AML-193 (cell line): ENCODE measurements at places on chromosomes 16 and 17.

DNA sequence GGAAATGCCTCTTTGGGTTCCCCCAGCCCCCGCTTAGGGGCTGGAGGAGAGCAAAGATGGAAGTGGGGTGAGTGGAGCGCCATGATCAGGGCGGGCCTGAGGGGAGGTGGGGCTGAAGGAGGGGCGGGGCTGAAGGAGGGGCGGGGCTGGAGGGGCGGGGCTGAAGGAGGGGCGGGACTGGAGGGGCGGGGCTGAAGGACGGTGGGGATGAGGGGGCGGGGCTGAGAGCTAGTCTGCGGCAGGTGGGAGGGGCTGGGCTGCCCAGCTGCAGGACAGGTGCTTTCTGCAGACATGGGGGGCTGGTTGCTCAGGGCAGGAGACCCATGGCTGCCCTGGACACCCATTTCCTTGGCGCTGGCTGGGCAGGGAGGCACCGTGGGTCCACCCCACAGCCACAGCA, 39.1 kb upstream of the PABPN1L start:
- DNase-seq = no peak

DNA sequence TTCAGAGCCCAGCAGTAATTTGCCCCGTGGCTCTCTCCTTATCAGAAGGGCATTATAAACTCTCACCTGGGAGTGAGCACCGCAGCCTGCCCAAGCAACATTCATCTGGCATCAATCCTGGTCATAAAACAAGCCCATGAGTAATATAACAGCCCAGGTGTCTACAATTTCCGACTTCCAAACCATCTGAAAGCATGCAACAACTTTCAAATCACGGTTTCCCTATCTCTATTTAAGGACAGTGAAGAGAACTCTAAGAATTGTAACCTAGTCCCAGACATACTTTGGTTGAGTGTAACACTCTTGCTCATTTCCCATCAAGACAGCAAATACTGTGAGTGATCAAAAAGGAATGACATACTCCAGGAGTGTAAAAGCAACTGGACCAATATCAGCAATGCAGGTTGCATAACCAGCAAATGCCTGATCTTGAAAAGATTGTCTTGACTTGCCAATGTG, 487.4 kb upstream of the SOX9 start:
- no peak for DNase-seq

GRCh38 chr17:80364091-80364691, 50.8 kb upstream of the ENDOV start:
- DNase-seq = no peak

GRCh38 chr16:16144416-16144815, 78.9 kb downstream of the ABCC6 start:
- no peak for DNase-seq

- DNase-seq = no peak
Measured at GRCh38 chr16:27408012-27408601, 6.1 kb downstream of the IL21R start.

- no peak for DNase-seq
Measured at GRCh38 chr16:14438256-14438655, 191.8 kb downstream of the PARN start.

DNA sequence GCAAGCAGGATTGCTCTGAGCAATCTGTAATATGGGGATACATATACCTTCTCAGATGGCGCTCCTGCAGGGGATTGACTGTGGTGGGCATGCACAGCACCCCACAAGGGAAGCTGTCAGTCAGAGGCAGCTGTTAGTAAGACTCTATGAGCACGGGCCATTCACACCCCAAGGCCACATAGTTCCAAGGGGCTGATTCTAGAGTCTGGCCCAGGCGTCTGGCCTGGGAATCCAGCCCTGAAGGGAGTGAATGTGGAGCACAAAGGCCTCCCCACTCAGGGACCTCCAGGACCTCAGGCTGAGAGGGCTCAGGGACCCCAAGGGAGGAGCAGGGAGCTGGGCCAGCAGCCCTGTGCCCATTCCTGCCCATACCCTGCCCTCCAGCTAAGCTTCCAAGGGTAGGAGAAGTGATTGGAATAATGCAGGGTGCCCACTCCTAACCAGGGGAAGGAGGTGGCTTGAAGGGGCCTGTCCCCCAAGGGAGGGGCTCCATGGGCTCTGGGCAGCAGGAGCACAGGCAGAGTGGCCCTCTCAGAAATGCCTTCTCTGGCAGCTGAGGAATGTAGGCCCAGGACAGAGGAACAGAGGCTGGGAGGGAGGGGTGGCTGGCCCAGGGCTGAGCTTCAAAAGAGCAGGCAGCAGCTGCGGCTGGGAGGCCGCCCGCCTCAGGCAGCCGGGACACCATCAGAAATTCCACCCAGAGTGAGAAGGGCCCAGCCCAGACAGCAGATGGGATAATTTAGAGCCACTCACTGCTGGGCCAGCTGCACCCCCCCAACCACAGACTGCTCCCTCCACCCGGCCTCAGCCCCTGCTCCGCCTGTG, 48.9 kb upstream of the MRPS23 start:
- DNase-seq = no peak

DNA sequence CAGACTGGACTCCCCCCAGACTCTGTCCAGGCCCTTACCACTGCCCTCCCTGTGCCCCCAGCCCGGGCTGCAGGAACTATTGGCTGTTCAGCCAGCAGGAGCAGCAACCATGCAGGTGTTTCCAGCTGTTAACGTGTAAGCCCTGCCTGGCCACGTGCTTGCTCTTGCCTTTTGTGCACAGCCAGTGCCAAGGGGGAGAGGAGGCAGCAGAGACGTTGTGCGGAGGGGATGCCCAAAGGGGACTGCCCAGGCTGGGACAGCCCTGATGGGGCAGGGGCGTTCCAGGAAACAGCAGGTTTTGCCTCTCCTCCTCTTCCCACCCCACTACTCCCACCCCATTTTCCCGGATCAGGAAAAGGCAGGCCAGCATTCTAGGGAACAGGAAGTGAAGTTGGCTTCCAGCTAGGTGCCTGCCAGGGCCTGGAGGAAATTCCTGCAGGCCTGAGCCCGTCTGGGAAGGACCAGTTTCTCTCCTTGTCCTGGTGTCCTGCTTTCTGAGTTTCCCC, 16.7 kb upstream of the LASP1NB start:
- no peak for DNase-seq

DNA sequence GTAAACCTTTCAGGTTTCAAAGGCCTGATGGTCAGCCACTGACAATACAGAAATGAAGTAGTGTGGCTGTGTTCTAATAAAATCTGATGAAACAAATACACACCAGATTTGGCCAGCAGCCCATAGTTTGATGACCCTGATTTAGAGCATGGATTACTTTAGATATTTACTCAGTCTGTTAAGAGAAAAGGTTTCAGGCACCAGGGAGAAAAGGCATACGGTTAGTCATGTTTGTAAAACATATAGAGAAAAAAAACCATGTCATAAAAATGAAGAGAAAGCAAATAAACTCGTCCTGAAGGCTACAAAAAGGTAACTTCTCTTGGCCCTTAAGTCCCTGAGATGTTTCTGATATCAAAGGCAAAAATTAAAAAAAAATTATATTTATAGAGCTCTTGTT, 112.1 kb downstream of the ADAMTS18 start:
- DNase-seq = no peak

DNA sequence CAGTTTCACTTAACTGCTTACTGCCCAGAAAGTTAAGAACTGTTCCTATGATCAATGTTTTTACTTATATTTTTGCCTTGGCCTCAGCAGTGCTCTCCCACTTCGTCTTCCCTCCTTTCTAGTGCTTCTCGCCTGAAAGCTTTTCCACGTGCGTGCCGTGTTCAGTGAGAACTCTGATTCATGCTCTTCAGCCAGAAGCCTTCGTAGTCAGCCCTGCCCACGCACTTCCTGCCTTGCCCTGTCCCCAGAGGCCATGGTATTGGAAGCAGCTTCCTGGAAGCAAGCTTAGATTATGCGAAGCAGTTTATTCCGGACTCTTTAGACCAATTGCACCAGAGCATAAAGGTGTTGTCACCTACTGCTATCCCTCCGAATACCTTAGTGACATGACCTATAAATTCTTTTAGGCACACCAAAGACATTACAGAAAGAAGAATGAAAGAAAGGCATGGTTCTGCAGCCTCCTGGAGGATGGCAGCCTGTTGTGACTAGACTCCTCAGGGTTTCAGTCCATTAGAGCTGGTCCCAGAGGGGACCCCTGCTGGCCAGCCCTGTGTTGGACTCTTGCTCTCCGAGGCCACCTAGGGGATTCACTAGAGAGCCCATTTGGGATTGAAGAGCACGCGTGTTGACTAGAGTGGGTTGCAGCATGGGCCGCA, 105.2 kb downstream of the RPTOR start:
- peak; percentile 13 for DNase-seq

DNA sequence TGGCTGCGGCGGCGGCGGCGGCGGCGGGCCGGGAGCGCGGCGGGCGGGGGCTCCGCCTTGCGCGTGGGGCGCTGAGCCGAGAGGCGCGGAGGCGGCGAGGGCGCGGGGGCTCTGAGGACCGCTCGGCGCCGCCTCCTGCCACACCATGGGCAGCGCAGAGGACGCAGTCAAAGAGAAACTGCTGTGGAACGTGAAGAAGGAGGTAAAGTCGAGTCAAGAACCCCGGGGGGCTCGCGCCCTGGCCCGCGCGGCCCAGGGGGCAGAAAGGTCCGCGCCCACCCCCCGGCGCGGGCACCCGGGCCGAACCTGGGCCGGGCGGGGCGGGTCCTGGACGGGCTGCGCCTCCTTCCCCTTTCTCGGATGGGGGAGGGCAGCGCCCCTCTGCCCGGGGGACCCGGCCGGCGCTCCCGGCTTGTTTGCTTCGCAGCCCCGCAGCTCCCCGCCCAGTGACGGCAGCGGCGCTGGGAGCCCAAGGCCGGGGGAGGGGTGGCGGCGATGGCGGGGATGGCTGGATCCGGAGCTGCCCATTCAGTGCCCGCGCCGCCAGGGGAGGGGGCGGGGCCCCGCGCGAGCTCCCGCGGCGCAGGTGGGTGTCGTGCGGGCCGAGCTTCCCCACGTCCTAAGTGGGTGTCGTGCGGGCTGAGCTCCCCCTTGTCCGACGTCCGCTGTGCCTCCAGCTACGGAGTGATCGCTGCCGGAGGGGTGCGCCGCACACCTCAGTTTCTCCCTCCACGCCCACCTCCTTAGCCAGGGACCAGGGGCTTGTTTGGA, 428 bp downstream of the SGSM2 start:
- DNase-seq = no peak

DNA sequence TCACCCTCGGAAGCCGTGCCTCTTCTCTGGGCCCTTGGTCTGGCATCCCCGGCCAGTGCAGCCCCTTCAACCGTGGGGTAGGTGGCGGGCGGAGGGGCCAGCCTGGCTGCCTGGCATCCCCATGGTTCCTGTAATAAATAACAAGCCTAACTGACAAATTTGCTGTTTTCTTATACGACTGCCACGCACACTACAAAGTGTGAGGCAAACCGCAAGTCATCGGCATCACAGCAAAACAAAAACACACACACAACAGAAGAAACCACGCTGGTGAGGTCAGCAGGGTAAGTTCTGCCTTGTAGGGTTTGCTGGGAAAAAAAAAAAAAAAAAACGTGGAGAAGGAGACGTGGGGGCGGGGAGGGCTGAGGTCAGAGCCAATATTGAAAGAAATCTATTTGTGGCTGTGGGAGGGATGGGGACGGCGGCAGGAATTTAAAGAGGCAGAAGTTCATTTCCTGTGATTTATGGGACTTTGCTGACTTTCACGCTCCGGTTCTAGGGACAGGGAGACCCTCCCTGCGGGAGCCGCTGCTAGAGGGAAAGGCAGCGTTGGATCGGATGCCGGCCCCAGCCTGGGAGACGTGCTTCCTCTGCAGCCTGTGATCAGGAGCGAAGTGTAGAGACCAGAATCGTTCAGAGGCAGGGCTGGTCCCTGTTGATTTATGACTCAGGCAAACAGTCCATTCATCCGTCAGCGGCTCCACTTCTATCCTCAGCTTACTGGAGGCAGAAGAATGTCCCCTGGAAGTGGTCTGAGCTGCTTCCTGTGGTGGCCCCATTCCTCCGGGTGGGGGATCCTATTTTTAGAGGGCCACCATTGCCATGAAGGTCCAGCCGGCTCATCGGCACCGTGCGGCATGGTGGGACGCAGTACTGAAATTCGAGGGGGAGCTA, 162.8 kb downstream of the FOXL1 start:
- DNase-seq = no peak

- no peak for DNase-seq
Measured at GRCh38 chr16:72985148-72985941, 62.6 kb downstream of the ZFHX3 start.

DNA sequence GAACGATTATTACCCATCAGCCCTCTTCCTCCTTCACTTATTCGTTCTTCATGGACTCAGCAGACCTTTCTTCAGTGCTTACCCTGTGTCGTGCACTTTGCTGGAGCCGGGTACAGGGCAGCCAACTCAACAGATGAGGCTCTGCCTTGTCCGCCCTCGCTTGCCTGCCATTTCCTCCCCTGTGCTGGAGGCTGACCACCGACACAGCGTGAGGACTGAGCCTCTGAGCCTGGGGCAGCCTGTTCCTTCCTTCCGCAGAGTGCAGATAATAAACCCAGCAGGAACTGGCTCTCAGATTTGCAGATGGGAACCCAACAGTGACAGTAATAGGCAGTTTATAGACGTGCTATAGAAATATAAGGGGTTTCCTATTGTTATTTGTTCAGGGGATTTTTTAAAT, 7.0 kb upstream of the SLC39A11 start:
- DNase-seq = peak; percentile 73

- DNase-seq = no peak
Measured at GRCh38 chr17:524406-524950, 171.9 kb upstream of the RPH3AL start.

DNA sequence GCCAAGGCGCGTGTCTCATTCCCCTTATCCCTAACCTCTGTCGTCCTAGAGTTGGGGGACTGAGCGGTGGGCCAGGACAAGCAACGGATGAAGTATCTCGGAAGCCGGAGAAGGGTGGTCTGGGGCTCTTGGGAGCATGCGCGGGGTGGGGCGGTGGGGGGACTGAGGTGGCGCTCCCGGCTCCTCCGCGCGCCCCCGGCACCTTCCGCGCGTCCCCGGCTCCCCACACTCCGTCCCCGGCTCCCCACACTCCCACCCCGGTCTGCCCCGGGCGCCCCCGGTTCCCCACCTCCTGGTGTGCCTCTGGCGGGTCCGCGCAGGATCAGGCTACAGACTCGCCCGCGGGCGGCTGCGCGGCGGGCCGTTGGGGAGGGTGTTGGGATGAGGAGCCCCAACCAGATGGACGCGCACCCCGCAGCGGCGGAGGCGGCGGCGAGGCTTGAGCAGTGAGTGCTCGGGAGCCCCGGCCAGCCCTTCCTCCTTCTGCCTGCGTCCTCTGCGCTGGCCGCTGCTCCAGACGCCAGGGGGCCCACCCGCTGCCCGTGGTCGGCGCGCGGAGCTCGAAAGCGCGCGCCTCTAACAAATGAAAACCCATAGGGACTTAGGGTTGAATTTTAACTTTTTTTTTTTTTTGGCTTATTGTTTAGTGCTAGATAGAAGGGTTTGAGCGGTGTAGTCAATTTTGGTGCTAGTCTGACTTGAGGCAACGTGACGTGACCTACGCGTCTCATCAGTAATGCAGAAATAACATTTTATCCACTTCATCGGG, 5.6 kb upstream of the CRYM start:
- no peak for DNase-seq

GRCh38 chr17:42522263-42522790, 13.7 kb upstream of the NAGLU start:
- DNase-seq = no peak

DNA sequence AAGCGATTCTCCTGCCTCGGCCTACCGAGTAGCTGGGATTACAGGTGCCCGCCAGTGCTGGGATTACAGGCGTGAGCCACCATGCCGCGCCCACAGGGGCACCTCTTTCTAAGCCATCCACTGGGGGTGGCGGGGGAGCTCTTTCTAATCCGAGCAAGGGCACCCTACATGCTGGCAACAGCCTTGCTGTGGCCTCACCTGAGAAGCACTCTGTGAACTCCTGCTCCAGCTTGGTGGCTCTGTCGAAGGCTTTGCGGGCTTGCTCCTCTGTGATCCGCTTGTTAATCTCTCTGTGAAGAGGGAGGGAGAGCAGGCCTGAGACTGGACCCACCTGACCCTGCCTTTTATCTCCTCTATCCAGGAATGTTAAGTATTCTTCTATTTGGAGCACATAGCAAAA, 11.9 kb upstream of the ASGR1 start:
- no peak for DNase-seq
